CD4-positive, alpha-beta T cell treated with Interferon alpha-2 for 1 hour (primary cell): ENCODE measurements at places on chromosomes 5 and 9.

GRCh38 chr9:5842929-5843793, 10.2 kb upstream of the ERMP1 start:
- DNase-seq, result no peak

- no peak for DNase-seq
Observed at GRCh38 chr5:589588-589987, 22.6 kb upstream of the CEP72 start.

DNA sequence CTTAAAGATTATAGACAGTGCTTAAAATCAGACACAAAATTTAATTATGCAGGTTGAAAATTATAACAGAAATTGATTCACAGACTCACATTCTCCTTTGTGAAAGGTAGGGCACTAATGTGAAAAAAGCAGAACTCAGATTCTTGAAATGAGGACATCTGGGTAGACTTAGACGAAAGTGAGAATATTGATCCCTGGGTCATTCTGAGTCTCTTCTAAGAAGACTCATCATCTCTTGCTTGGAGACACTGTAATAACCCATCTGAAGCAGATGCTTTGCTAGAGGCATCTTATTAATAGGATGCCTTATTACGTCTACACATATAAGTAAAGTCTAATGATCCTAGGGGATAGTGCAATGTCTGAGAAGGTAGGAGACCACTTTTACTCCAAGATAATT, 274.4 kb downstream of the HINT1 start:
- no peak for DNase-seq

DNA sequence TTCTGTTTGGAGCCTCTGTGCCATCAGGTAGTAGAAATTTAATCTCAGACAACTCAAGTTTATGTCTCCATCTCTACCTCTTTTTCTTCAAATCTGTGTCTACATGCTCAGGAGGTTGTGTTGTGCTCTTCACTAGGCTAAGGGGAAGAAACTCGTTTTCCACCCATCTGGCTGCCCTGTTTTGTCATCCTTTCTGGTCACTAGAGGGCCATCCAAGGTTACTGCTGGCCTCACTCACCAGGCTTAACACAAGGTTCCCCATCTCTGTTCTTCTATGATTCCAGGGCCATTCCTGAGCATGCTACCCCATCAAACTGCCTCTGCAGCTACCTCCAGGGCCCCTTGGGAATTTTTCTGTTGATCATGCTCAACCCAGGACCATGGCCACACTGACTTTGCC, 213.3 kb upstream of the FBXL7 start:
- DNase-seq, result no peak

DNA sequence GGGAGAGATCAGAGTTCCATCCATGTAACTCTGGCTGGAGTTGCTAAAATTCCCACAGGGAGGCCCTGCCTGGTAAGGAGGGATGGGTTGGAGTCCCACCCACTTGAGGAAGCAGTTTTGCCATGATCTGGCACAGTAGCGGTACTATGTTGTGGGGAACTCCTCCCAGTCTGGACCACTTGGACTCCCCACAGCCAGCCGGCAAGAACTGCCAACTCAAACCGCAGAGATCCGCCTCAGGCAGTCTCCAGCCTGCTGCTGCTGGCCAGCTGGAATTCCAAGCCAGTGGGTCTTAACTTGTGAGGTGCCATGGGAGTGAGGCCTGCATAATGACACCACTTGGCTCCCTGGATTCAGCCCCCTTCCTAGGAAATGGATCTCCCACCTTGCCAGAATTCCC, 151.9 kb downstream of the NDUFS4 start:
- DNase-seq, result no peak

- no peak for DNase-seq
Observed at GRCh38 chr5:67873935-67874334, 341.6 kb upstream of the PIK3R1 start.
